ENCODE measurements at places on chromosomes 2 and 18.

DNA sequence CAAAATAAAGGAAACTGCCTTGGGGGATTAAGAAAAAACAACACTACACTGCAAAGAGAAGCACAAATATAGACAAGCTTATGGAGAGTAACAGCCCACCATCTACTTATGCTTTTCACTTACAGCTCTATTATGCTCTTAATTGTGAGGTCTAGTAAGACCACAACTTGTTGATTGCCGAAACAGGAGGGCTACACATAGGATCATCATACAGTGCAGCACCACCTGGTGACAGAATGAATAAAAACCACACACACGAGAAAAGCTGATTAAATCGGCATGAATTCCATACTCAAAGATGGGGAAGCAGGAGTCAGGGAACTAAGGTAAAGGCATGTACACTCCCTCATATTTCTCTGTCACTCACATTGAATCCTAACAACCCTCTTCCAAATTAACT, 259.2 kb downstream of the IKZF2 start:
- DNase-seq: no peak

DNA sequence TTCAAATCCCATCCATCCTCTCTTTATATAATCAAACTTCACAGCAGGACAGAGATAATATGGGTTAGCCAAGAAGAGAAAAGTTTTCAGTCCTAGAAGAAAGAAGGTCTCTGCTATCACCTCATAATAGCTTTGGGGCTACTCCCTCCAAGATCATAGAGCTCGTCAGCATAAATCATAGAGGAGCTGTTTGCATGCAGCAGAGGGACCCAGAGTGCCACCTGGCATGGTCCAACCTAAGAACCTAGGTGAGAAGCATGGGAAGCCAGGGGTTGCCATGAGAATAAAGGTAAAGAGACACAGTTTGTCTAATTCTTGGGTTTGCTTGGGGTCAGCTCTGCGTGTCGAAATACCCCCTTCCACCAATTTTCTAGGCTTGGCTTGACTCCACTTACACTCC, 87.1 kb upstream of the CYP1B1 start:
- no peak for DNase-seq

GRCh38 chr18:35969676-35970075, 2.8 kb upstream of the RMP24 start:
- DNase-seq: no peak

DNA sequence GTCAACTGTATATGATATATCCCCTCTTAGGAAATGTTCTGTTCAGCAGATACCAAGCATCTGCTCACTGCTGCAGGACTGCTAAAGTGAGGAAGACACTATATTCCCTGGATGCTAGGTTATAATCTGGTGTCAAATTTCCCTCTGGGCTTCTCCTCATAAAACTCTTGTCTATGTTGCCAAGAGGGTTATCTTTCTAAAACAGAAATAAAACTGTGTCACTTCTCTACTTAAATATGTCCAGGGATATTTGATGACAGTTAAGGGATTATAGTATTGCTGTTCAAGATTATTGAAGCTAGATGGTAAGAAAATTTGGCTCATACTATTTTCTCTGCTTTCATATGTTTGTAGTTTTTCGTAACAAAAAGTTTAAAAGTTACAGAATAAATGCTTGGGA, 30.5 kb upstream of the SNRNP27 start:
- DNase-seq: no peak

- DNase-seq: no peak
Observed at GRCh38 chr2:102149644-102150455, 7.3 kb downstream of the IL1R1 start.

DNA sequence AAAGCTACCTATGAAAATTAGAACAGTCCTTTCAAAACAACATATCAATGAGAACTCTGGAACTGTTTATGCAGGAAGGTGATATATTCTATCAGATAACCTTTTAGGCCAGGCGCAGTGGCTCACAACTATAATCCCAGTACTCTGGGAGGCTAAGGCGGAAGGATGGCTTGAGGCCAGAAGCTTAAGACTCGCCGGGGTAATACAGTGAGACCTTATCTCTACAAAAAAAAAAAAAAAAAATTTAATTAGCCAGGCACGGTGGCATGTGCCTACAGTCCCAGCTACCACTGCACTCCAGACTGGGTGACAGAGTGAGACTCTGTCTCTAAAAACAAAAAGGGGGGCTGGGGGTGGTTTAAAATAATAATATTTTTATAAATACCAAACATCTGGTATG, 77.9 kb downstream of the OSBPL1A start:
- DNase-seq: no peak

- DNase-seq: peak; percentile 16
Observed at GRCh38 chr2:21317131-21317530, 193.4 kb downstream of the TDRD15 start.

- no peak for DNase-seq
Observed at GRCh38 chr2:35294636-35295263, 1060.8 kb upstream of the CRIM1 start.

DNA sequence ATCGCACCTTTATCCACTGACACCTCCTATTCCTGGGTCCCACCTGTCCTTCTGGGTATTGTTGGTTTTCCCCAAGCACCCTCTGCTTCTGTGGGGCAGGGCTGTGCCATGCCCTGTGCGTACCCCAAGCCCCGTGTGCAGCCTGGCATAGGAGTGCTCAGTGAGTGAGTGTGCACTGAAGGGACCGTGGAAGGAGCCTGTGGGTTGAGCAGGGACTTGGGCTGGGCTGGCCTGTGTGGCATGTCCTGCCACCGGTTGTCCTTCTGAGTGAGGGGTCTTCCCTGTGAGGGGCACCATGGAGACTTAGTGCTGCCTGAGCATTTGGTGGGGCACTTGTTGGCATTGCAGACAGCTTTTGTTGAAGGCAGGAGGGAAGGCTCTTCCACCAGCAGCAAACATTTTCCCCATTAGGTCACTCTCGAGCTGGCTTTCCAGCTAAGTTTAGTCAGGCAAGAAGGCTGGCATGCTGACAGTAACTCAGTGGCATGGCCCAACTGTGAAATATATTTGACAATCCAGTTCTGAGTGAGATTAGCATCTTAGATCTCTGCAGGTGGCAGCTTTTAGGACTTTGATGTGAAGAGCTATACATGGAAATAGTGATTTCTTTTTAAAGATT, 64.7 kb downstream of the LPIN1 start:
- DNase-seq: no peak

DNA sequence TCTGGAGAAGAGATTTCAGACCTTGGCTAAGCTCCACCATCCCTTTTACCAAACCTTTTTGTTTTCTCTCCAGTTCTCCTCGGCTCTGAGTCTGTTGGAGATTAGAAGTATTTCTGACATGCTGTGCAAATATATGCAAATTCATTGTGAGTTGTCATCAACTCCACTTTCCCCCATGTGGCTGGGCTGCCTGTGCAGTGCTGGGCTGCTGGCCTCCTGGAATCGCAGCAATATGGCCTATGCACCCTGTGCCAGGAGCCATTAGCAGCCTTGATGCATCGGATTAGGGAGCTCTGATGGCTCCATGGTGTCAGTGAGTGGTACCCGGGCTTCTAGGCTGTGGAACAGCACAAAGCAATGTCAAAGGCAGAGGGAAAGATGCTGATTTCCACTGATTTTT, 80.0 kb downstream of the GPR39 start:
- DNase-seq: no peak

- DNase-seq: no peak
Observed at GRCh38 chr2:23335550-23335949, 49.4 kb upstream of the KLHL29 start.

- no peak for DNase-seq
Observed at GRCh38 chr2:69954084-69954483, 7.3 kb downstream of the ASPRV1 start.

- DNase-seq: no peak
Observed at GRCh38 chr18:57029761-57030160, 117.1 kb upstream of the BOD1L2 start.

Data from stimulated activated CD4-positive, alpha-beta T cell treated with anti-CD3 and anti-CD28 coated beads, Interleukin-4, amount 100 ng/mL, for 48 hours (primary cell).